PC-9 (cell line): ENCODE measurements at places on chromosomes 5 and 9.

DNA sequence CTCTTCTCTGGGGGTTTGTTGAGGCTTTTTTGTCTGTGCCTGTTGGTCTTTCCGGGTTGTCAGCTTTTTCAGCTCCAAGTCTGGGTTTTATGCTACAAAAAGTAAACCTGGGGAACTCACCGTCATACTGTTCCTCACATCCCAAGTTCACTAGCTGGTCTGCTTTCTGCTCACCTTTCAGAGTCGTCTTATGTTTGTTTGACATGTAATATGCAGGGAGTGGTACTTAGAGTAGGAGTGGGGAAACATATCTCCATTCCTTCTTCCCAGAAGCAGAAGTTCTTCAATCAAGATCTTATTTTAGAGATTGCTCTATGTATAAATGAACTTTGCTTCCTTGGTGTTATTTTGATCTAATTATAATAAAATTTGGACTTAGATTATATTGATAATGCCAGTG lies 41.7 kb upstream of the DHFR start:
- no peak for DNase-seq

- no peak for DNase-seq
Observed at GRCh38 chr5:38070304-38070950, 187.9 kb upstream of the EGFLAM start.

- DNase-seq, result no peak
Observed at GRCh38 chr5:76547891-76548524, 75.2 kb downstream of the F2RL2 start.

DNA sequence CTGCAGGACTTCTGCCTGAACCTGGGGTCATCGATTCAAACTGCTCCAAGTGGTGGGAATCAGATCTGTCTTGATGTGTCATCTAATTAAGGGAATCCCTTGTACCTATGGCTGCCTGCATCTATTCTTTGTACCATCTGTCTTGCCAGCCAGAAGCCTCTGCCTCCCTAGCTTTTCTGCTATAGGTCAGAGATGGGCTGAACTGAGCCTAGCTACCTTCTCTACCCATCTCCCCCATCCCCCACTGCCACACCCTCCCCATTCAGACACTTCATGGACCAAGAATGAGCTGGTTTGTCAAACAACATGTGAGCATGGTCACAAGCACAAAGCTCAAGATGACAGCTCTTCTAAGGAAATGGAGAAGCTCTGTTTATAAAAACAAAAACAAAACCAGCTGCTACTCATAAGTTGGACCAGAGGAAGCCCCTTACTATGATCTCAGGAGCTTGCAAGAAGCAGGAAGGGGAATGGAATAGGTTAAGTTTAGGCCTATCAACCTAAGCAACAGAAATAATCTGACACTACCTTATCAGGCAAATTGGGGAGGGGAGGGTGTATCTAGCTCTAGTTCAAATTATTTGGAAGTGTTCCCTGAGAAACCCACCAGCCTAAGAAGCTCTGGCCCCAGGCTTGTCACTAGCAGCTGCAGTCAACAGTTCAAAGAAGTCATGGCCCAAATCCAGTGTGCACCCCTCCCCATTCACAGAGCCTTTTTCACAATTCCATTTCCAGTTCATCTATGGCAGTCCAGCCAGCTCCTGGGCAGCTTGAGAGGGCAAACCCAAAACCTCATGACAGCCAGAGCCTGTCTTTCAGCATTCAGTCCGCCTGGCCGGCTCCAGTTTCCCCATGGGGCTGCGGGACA lies 29.9 kb downstream of the SKP1 start:
- DNase-seq, result no peak

DNA sequence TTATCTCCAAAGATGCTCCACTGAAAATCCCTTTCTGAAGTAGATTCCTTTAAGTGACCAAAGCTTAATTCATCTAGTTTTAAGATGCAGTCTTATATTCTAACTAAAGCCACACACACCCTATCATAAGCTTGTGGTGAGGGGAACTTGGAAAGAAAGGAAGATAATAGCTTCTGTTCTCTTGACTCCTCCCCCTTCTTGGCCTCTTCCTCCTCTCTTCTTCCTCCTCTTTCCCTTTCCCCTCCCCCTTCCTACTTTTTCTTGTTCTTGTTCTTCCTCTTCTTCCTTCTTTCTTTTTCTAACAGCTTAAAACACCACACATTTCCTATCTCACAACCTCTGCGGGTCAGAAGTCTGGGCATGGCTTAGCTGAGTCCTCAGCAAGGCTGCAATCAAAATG lies 23.5 kb downstream of the IL7R start:
- no peak for DNase-seq
